ENCODE measurements at places on chromosomes 2 and 18. TPM values are rescaled to one million over a fixed set of nuclear protein-coding genes. Genes with fewer than 3 reads are reported as not detected.

Gene RUFY4
- not detected for total RNA-seq

Gene DNPEP
- 67.4 TPM for total RNA-seq

Gene PPP4R1
- total RNA-seq, result 70.9 TPM

Gene MTCL1
- 0.43 TPM for total RNA-seq

Gene BBS5
- total RNA-seq, result 3.9 TPM

DNA sequence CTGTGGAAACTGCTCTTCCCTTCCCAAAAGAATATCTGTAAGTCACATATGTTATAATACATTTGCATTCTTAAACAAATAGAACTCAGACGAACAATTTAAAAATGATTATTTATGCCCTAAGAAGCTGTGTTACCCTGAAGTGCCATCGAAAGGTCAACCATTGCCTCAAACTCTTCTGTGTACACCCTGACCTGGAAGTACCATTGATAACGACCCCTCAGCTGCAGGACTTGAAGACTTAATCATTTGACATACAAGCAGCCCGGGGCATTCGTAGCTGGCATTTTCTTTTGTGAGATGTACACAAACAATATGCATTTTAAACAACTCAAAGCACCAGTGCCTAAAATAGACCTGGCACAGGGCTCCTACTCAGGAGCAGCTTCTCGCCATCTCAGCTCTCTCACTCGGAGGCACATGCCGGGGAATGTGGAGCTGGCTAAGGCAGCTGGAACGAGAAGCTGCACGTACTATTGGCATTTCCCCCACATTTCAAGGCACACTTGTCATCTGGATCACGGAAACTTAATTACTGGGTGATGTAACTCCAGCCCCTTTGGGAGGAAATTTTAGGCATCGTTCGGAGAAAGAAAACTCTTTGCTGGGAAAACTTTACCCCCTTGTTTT is 170.0 kb upstream of the GALNT5 start:
- DNase-seq, result no peak

- DNase-seq, result no peak
Measured at GRCh38 chr18:79453816-79454735, 58.3 kb downstream of the NFATC1 start.

- no peak for DNase-seq
Measured at GRCh38 chr2:196105951-196106350, 37.3 kb upstream of the DNAH7 start.

GRCh38 chr2:201358684-201359083 is 1.5 kb upstream of the FLACC1 start:
- DNase-seq, result no peak

DNA sequence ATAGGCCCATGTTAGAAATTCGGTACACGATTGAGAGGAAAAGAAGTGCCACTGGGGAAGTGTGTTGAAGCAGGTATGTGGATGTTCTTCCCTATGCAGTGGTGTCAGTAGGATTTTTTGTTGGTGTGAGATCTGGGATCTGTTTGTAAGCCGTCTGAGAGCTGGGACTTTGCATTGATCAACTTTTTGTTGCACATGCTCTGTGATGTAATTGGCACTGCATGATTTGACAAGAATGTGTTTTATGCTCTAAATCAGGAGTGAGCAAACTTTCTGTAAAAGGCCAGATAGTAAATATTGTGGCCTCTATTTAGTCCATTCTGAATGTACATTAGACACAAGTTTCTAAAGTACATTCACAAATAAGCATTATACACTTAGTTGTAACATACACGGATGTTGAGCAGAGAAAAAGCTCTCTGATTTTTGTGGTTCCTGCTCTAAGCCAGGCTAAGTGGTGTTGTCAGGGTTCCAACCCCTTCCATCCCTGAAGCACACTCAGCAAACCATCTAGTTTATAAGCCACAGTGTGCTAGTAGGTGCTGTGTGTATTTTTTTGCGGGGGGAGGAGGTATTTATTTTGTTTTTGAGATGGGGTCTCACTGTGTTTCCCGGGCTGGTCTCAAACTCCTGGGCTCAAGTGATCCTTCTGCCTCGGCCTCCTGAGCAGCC is 235.6 kb downstream of the NEDD4L start:
- DNase-seq, result no peak

GRCh38 chr2:239253264-239253663 is 147.6 kb downstream of the HDAC4 start:
- DNase-seq, result peak; percentile 53

DNA sequence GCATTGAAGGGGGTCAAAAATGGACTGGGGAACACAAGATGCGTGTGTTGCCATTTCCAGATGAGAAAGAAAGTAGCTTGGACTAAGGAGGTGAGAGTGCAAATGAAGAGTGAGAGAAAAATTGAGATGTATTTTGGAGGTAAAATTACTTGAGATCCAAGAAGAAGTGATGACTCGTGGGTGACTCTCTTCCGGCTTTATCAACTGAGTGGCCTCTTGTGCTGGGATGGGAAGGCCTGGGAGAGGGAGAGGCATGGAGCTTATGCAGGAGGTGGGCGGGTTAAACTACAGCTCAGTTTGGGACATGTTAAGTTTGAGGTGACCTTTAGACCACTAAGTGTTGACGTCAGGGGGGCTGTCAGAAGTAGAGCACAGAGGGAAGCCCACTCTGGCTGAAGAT is 34.9 kb downstream of the SULT1C2 start:
- no peak for DNase-seq

DNA sequence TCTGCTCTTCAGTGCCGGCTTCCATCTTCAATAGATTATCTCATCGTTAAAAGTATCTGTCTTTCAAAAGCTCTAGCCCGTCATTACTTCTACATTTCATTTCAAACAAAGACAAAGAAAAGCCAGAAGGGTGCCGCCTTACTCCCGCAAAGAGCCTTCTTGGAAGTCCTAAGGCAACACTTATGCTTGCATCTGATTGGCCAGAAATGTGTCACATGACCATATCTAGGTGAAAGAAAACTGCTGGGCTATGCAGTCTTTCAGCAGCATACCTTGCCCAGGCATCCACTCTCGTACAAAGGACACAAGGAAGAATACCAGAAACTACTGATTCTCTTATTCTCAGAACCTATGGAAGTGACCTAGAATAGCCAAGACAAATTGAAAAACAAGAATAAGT is 217.1 kb upstream of the SLC35G4 start:
- DNase-seq, result no peak

GRCh38 chr2:119821266-119821665 is 61.5 kb downstream of the PTPN4 start:
- no peak for DNase-seq

GRCh38 chr2:217291259-217291658 is 431.4 kb upstream of the TNP1 start:
- no peak for DNase-seq

DNA sequence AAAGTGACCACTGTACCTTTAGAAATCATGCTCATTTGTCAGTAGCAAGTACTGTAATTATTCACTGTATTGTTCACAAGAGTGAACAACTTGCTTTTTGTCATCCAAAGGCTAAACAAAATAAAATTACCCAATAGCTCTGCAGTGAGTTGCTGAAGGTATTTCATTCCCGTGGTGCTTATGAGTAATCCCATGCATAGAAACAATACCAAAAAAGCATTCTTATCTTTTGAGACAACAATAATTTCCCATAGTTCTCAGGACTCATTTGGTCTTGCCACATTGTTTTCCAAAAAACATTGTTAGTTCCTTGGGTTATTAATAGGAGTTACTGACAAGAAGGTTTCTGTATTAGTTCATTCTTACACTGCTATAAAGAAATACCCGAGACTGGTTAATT is 503.2 kb upstream of the FAM98A start:
- DNase-seq, result no peak

- no peak for DNase-seq
Measured at GRCh38 chr2:179686069-179686468, 175.3 kb downstream of the ZNF385B start.

DNA sequence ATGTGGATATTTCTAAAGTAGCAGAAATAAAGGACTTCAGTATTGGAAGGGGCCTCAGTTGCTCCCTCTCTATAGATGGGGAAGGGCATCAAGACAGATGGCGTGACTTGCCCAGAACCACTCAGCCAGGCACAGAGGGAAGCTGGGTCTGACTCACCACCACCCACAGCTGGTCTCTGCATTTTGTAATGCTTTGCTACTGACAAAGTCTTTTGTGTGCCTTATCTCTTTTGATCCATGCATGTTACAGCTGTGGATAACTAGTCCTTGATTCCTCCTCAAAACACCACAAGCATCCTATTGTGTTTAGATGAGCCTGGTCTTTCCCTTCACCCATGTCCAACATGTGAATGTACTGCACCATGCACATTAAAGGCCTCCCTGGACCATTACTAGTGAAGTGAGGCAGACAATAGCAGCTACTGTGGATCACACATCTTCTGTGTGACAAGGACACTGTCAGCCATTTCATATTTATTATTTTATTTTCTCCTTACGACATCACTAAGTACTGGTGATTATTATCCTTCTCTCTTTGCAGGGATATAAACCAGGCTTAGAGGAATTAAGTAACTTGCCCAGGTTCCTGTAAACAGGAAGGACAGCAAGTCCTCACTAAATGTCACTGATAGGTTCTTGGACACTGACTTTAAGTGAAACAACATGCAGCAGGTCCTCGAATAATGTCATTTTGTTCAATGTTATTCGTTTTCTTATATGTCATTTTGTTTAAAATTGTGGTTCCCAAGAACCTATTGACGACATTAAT is 29.6 kb upstream of the IL37 start:
- no peak for DNase-seq

DNA sequence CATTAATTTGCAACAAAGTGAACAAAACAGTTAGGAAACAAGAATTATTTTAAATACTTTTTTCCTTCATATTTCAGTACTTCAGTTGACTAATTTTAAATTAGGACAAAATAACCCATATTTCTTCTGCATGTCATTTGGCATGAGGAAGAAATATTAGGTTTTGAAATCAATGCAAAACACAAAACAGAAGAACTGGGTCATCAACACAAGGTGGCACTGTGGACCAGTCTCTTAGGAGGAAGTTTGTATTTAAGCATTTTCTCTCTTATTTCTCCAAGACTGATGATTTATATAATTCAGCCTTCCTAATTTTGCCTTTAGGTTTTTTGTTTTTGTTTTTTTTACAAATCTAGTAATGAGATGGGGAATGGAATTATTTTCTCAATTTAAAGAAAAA is 352.8 kb upstream of the KCNH7 start:
- peak; percentile 48 for DNase-seq

- DNase-seq, result no peak
Measured at GRCh38 chr2:6031200-6031867, 339.1 kb downstream of the SOX11 start.

DNA sequence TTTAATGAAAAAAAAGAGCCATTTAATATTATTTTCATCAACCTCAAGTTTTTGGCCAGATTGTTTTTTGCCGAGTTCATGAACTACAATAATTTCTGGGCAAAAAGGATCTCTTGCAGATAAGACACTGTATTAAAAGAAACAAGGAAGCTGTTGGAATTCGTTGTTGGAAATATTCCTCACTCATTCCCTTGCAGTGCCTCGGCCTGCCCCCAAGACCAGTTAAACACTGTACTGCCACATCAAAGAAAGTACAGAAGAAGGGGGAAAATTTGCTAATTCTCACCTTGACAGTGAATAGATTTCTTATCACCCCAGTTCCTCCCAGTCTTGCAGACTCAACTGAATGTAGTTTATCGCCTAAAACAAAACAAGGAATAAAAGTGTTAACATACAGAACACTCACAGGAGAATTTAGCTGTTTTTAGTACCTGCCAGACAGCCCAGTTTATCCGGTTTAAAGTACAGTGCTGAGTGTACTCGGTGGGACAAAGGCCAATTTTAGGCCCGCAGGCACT is 1.2 kb downstream of the IDH1 start:
- DNase-seq, result peak; percentile 16

DNA sequence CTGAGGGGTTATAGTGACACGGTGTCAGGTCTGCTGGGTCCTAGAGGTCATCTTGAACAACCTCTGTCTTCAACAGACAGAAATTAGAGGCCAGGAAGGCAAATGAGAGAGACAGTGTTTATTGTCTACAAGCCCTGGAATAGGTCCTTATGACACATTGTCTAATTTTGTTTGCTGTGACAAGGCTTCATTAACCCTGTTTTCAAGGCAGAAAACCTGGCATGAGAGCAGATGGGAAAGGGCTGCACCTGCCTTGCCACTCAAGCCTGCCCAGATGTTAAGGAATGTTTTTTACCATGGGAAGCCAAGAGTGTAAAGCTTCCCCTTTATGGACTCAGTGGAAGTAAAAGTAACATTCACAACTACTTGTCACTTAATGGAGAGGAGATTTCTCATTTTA is 275.3 kb downstream of the KCNS3 start:
- DNase-seq, result no peak

GRCh38 chr2:239278941-239279365 is 121.9 kb downstream of the HDAC4 start:
- no peak for DNase-seq

GRCh38 chr2:9797681-9798556 is 45.4 kb upstream of the TAF1B start:
- DNase-seq, result no peak

DNA sequence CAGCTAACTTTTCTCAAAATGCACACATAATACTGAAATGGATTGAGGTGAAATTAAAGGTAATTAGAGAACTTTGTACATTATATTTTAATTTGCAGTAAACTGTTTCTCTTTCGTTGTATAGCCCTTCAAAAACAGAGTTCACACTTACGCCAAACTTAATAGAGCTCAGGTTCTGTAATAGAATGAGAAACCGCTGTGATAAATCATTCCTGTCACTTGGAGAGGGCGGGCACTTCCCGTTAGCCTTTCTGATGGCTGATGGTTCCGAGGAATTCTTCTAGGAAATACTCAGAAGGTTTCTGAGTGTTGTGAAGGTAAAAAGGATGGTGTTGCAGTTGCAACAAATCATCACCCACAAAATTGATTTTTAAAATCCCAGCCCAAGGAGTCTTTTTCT is 155.8 kb upstream of the ALKAL2 start:
- DNase-seq, result no peak

DNA sequence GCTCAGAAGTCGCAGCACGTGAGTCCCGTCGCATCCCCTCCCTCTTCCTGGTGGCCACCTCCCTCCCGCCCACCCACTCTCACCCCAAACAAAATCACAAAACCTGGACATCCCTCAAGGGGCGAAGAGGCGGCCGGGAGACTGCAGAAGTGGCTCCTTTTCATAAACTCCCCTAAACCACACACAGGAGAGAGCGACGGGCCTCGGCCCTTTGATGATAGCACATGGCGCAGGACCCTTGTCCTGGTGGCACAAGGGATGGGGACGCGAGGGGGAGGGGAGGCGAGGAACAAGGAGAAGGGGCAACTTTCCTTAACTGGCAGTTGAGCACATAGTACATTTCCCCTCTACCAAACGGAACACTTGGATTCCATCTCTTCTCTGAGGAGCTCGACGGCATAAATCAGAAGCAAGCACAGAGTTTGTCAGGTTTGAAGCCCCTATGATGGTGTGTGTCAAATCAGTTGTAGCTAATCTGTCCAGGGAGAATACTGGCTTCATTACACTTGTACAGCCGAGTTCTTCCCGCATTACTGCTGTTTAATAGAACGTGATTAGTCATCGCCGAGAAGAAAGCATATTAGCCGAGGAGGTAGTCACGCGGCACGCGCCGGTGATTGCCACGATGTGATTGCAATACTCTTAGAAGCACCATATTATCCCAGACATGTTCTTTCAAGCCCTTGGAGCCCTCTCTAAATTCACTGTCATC is 43.8 kb downstream of the GBX2 start:
- DNase-seq, result no peak
